Fibroblast of mammary gland (primary cell): ENCODE measurements at places on chromosomes 12 and 14.

DNA sequence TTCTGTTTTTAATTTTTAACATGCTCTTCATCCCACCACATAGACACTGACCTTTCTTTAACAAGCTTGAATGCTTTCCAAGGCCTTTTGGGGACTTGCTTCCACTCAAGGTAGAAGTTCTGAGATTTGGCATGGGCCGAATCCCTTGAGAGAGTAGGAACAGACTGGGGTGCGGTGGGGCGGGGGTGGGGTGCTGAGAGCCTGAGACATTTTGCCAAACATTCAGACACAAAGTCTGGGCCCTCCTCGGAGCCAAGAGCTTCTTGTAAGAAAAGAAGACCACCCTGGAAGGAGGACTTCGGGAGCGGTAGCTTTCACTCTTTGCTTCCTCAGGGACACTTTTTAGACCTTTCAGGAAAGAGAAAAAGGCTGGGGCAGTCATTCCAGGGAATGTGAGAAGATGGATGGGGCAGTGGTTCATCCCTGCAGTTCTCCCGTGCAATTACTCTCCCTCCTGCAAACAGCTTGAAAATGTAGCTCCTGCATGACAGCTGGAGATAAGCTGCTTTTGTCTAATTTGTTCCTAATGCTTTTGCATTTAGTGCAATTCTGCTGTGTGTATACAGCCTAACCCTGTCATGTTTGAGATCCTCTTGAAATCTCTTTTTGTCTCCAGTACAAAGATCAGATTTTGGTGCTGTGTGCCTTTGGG lies 16.3 kb upstream of the MYO1H start:
- DNase-seq: no peak

- no peak for DNase-seq
Observed at GRCh38 chr12:123741937-123742572, 20.0 kb upstream of the DNAH10 start.

DNA sequence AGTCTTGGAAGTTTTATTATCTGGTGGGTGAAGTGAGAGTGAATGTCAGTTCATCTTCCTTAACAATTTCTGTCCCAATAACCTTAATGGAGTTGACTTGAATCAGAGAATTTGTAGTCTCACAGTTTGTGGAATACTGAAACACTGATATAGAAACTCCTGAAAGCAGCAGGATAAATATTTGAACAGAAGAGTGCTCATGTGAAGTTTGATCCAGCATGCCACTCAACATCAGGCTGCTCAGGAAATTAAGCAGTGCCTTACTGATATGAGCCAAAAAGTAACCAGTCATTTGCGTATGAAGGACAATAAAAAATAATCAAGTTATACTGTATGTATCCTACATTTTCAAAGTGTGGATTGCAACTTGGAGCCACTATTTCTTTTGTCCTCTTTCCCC lies 15.7 kb downstream of the MUCL1 start:
- DNase-seq: no peak

DNA sequence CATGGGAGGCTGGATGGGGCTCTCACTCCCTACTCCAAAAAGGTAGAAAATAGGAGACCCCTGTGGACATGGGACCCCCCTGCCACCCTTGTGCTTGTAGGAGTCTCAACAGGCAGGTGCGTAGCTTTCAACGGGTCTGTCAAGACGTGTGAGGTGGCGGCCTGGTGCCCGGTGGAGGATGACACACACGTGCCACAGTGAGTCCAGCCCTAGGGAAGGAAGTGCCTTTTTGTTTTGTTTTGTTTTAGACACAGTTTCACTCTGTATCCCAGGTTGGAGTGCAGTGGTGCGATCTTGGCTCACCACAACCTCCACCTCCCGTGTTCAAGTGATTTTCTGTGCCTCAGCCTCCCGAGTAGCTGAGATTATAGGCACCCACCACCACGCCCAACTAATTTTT lies 12.9 kb downstream of the P2RX4 start:
- no peak for DNase-seq

GRCh38 chr12:40300490-40300889 lies 75.7 kb downstream of the LRRK2 start:
- peak; percentile 64 for DNase-seq

DNA sequence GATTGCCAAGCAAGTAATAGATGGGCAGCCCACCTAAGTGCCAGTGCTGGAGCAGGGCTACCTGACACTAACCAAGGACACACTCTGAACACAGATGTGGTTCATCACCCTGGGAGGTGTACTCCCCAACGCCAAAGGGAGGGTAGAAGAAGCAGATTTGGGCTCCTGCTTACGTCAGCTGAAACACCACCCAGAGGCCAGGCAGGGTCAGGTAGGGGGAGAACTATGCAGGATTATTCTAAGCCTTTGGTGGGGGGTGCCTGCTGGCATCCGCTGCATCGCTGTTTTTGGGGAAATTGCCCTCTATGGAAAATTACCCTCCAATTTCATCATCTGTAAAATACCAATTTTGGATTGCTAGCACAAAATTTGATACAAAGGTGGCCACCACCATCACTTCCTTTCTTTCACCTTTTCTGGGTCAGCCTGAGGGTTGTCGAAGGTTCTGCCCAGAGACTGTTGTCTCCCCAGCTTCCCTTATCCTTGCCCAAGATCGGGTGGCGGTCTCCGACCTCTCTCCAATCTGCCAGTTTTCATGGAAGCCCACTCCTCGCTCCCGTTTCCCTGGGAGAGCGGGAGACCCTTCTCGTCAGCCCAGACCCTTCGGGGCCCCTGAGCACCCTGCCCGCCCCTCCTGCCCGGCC lies 535 bp downstream of the BIN2 start:
- no peak for DNase-seq

DNA sequence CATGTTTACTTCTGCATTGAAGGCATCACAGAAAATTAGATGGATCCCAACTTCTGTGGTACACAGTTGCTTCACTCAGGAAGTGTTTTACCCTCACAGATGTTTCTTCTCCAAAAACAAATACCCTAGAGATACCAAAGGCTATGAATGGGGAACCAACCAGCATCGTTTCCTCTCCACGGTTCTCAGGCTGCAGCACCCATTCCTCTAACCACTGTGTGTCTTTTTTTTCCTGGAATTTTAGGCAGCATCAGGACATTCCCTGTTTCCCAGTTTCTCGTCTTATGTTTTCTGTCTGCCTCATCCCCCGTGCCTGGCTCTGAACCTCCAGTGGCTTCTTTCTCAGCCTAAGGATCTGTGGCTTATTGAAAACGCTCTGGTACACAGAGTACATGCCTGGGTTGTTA lies 72.0 kb upstream of the TBX5 start:
- no peak for DNase-seq

DNA sequence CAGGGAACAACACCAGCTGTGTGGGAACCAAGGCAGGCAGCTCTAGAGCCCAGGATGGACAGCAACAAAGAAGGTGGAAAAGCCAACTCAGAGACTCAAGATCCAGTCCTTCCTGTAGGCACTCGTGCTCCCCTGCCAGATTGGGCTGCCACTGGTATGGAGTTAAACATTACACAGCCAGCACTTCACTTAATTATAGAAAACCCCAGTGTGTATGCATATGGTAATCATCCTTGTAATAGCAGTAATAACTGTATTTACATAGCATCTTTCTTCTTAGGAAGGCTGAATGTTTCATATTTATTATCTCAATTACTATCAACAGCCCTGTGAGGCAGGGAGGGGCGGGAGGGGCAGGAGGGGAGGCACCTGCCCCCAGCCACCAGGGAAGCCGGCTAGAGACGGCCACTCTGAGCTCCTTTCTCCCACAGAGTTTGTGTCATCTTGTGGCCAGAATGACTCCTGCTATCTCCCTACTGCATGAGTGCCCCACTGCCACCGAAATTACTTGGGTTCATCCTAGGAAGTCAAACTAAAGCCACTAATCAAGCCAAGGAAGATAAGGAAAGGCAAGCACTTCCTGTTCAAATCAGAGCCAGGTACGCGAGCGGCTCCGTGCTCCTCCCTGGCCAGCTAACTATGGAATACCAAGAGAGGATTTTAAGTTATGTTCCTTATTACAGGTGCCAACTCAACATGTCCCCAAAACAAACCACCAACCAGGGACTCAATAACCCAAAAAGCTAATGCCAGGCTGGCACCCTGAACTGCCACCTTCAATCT lies 15.7 kb upstream of the RAB35 start:
- DNase-seq: no peak

DNA sequence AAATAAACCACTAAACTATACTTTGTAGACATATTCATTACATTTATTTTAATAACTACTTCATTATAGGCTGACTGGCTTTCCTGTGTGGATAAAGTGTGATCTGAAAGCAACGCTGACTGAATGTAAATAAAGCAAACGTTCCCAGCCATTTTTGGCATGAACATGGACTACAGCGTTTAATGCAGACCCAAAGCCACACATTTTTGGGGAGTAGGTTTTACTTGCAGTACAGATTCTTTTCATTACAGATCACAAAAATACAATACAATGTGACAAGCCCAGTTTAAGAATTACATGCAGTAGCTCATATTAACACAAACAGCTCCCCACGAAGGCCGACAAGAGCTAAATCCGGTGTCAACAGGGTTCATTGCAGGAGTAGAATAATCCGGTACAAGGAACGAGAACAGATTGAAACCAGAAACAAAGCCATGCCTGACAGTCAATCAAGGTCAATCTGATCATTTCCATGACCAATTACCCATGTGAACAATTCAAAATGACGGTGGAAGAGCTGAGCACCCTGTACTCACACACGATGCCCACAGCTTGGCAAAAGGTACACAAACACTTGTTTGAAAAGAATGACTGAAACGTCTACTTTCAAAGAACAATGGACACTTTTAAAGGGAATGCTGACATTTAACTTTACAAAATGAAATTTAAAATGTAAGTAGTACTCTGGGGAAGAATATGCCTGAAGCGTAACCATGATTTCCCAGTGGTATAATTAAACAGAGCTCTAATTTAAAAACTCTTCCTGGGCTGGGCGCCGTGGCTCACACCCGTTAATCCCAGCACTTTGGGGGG lies 5.3 kb downstream of the BAG5 start:
- no peak for DNase-seq

GRCh38 chr12:68416826-68417225 lies 84.7 kb upstream of the MDM1 start:
- DNase-seq: no peak

DNA sequence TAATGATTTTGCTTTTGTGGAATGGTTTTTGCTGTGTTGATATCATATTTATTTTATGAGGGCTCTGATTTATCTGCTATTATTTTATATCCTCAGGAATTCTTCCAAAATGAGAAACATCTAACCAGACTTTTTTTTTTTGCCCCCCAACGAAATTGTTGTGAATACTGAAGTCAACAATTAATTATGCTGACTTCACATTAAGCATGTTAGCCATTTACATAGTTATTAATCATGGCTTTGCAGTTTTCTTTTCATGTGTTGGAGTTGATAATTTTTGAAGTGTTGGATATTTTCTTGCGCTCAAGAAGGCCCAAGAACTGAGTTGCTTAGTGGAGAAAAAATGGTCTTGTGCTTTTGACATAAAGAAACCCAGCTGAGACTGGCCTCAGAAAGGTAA lies 246.6 kb upstream of the CRY1 start:
- no peak for DNase-seq

DNA sequence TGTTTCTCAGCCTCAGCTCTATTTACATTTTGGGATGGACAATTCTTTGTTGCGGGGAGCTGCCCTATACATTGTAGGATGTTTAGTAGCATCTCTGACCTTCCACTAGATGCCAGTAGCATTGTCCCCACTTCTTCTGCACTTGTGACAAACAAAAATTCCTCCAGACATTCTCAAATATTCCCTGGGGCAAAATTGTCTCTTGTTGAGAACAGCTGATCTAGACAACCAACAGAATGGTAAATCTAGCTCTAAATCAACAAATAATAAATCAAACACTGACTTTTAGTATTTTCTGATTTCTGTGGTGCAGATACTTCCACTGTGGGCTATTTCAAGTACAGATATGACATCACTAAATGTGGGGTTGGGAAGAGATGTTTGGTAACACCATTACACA lies 60.7 kb downstream of the MSRB3 start:
- DNase-seq: no peak

DNA sequence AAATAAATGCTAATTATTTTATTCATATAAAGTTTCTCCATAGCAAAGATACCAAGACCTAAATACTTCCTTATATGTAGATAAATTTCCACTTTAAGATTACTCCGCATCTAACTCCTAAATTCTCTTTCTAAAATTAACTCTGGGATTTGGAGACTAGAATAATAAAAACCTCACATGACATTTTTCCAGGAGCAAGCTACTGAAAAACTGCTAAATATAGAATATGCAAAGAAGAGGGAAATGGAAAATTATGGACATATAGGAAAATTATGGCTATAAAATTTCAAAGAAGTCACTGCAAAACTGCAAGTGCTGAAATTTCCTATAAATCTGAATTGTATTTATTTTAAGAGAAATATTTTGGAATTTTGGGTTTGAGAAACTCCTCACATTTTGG lies 186.2 kb downstream of the DUSP6 start:
- DNase-seq: no peak
